ENCODE measurements at places on chromosomes 12 and 14. TPM values are rescaled to one million over a fixed set of nuclear protein-coding genes. Genes with fewer than 3 reads are reported as not detected.

- DNase-seq: no peak
These were observed 36.2 kb upstream of the SOCS2 start for GRCh38 chr12:93536111-93536765.

The P2RX2 gene
- 0.12 TPM for polyA plus RNA-seq

- DNase-seq: no peak
These were observed 496.8 kb downstream of the EGLN3 start for GRCh38 chr14:33454022-33454595.

The ASPG gene
- 0.37 TPM for polyA plus RNA-seq

DNA sequence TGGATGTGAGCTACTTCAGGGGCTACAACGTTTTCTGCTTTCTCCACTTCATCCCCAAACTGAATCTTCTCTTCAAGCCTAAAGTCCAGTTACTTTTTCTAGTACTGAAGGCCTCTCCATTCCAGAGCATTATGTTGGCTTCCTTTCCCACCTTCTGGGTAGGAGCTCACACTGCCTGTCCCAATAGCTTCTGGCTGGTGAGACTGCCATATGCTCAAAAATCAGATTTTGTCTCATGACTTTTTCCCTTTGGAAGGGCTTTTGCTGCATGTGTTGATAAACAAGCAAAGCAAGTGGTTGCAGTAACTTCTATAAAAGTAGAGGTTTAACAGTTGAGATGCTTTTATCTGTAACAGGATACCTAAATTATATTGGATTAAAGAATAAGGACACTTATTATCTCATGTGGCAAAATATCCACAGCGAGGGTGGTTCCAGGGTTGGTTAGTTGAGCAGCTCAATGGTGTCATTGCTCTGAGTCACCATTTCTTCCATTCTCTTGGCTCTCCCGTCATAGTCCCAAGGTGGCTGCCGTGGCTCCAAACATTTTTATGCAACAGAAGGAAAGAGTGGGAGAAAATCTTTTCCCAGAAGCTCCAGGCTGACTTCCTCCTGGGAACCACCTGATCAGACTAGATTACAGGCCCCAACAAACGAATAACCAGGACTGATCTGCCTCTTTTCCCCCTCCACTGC, 15.1 kb upstream of the PPFIBP1 start:
- DNase-seq: no peak

DNA sequence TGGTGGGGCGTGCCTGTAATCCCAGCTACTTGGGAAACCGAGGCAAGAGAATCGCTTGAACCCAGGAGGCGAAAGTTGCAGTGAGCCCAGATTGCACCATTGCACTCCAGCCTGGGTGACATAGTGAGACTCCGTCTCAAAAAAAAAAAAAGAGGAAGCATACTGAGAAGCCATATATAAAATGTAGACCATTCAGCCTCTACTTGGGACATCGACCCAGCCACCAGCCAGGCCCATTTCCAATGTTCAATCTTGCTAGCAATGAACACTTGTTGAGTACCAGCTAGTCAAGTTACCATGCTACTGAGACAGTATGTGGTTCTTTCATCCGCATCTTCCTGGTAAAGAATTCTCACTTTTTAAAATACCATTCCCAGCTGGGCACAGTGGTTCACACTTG, 33.4 kb upstream of the RASSF8 start:
- no peak for DNase-seq

GRCh38 chr12:75634244-75635222, 123.1 kb upstream of the KRR1 start:
- no peak for DNase-seq

DNA sequence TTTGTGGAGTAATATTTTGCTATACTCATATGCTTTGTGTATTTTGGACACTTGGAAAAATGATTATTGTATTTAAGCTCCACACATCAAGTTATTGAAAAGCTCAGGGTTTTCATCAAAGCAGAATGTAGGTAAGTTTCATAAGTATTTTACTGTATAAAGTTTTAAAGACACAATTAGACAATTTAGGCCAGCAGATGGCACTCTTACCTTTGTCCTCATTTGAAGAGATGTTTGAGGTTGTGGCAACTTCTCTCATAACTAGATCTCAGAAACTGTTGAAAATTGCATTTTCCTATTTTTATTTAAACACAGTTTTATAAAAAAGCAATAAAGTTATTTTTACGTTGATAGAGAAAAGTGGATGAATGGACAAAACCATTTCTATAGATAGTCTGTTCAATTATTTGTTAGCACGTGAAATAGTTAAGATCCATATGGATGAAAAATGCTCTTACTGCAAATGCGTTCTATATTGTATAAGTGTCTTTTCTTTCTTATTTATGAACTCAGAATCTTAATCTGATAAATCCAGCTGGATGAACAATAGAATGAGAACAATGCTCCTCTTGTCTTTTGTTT, 300.0 kb downstream of the AEBP2 start:
- peak; percentile 85 for DNase-seq

DNA sequence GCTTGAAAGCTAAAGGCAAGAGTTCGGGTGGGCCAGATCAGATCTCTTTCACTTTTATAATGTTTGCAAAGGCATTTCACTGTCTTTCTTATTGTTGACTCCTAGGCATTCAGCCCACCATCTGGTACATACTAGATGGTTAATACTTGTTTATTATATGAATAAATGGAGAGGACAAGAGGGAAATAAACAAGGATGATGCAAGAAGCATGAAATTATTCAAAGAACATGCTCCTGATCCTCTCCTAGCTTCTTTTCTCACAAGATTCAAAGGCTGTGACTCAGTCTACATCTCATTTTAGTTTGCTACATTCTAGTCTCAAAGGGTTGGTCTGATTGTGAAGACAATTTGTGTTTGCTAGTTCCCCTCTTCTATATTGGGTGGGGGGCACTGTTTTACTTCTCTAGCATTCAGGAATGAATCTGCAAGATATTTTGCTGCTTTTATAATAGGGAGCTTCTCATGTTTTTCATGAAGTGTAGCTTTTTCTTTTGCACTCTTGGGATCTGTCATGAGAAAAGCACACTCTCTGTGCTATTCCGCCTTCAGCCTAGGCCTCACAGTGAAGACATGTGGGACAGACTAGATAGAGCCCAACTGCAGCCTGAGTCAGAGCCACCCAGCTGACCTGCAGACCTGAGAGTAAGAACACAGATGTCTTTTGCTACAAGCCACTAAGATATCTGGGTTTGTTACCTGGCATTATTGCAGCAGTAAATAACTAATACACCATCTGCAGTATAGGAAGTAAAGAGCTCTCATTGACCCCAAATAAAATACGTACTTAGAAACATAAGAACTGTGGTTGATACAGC, 65.7 kb downstream of the PTHLH start:
- no peak for DNase-seq

The SSTR1 gene
- polyA plus RNA-seq: 0.60 TPM

- DNase-seq: no peak
These were observed 394.9 kb downstream of the BCL11B start for GRCh38 chr14:98877065-98877464.

The TAS2R20 gene
- 1.9 TPM for polyA plus RNA-seq

GRCh38 chr12:58104351-58104755, 163.0 kb downstream of the ATP23 start:
- peak; percentile 87 for DNase-seq

- DNase-seq: no peak
These were observed 70.1 kb downstream of the DAO start for GRCh38 chr12:108949976-108950375.

The SOAT2 gene
- polyA plus RNA-seq: 0.14 TPM

GRCh38 chr14:32206552-32206951, 3.5 kb upstream of the RNU6-8 start:
- no peak for DNase-seq

DNA sequence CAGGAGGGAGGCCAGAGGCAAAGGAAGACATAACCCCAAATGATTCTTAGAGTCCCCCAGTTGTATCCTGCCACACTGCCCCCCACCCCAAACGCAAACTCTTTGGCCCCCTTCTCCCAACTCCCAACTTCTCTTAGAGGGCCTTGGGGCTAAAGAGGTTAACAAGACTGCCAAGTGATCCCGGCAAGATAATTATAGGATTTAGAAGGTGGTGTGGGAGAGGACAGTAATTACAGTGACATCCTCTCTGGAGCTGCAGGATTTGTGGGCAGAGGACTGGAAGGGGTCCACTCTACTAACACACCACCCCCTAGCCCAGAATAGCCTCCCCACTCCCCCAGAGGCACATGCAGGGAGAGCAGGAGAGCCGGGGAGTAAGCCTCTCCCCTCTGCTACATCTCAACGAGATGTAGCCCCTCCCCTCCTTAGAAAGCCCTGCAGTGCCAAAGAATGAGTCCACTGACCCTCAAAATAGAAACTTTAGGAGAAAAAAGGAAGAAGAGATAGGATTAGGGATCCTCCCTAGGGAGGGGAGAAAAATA, 5.3 kb upstream of the GDF11 start:
- peak; percentile 78 for DNase-seq

The TMEM229B gene
- 0.45 TPM for polyA plus RNA-seq

The CCDC175 gene
- polyA plus RNA-seq: not detected

DNA sequence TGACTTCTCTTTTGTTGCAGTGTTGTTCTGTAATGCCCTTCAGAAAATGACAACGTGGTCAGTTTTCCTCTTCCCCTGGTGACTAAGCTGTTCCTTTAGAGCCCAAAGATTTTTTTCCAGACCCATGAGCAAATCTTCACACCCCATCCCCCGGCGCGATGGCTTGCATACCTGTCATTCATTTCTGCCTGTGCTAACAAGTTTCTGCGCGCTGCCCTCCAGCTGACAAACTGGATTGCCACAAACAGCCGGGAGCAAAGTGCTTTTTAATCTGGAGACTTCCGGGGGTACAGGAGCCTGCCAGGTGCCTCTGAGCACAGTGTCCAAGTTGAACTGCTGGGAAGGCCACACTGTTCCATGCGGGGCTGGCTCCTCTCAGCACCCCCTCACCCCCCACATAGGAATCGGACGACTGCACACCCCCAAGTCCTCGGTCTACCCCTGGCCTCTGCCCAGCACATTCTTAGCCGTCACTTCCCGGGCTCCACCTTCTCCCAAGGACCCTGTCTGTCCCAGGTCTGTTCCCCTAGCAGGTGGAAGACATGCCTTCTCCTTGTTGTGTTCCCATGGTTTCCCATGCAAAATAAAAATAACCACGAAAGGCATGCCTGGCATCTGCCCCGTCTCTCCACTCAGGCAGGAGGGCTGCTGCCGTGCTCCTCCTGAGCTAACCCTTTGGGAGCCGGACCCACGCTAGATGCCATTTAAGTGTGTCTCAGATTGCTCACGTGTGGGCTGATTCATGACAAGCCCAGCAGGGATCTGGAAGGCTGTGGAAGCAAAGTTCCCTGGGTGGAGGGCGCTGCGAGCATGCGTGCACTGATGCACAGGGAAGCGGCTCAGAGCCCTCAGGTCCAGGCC, 14.1 kb downstream of the RILPL1 start:
- DNase-seq: peak; percentile 54

GRCh38 chr12:69661386-69661785, 37.7 kb downstream of the BEST3 start:
- no peak for DNase-seq

The WSCD2 gene
- 2.2 TPM for polyA plus RNA-seq

The TMEM117 gene
- polyA plus RNA-seq: 11.6 TPM

The DEGS2 gene
- 1.6 TPM for polyA plus RNA-seq

DNA sequence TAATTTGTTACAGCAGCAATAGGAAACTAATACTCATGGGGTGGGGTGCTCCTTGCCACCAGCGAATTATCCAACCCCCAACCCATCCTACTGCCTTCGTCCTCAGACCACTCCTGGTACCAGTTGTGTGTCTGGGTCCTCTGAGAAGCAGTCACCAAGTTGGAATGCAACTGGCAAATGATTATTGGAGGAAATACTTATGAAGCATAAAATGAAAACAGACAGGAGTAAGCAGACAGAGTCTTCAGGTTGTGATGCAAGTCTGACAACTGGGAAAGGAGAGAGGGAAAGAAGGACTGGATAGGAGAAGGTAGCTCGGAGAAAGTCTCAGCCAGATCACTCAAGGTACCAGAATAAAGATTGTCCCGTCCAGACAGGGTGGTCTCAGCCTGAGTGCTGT, 181.1 kb upstream of the ARID2 start:
- DNase-seq: no peak
